Stimulated activated CD4-positive, alpha-beta T cell treated with anti-CD3 and anti-CD28 coated beads, Interleukin-2, amount 100 ng/mL, for 48 hours (primary cell): ENCODE measurements at places on chromosomes 7 and 10.

- no peak for DNase-seq
These were observed 71.2 kb upstream of the CARD11 start for GRCh38 chr7:3114917-3115316.

- DNase-seq = no peak
These were observed 35.5 kb downstream of the PFKP start for GRCh38 chr10:3102720-3103427.

DNA sequence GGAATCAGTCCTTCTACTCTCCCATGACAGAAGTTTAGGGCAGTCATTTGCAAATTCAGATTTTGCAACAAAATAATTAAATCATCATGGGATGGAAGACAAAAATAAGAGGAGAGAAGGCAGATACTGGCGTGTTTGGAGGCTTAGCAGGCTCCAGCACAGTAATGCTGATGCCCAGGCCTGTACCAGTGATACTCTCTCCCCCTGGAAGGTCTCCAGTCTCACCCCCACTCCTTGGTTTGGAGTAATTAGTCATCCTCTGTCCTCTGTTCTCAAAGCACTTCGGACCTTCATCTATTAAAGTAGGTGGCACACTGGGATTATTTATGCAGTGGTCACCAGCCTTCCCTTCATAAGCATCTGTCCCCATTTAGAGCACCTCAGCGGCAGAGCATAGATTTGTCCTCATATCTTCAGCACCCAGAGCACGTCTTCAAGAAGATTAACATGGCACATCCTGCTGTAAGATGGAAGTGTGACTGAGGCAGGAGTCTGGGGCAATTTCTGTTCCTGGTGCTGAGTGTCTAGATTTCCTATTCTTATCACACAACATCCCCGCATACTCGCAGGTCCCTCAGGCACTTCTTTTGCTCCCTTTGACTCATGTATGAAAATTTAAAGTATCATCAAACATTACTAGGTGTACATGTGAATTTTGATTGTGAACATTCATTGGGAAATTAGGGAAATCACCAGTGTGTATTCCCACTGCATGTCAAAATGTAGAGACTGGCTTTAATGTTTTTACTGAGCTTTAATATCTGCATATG is 31.3 kb upstream of the TRIL start:
- DNase-seq = no peak

DNA sequence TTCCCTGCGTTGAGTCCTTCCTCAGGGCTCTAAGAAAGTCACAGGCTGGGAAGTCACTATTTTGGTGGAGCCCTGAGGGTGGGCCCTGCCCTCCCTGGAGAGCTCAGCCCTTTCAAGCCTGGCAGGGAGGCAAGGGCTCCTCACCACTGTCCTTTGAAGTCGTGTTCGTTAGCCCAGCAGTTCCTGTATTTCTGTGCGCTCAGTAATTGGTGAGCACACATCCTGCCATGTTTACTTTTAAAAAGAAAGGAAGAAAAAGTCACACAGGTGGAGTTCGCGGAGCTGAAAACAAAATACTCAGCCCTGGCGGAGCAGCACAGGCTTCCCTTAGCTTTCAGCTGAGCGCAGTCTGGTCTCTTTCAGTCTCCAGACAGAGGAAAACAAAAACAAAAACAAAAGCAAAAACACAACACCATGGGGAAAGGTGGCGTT is 37.1 kb downstream of the PRKCQ start:
- no peak for DNase-seq
